ENCODE measurements at places on chromosomes 13 and 19.
A peak's percentile ranks its signal among the peaks of the same experiment; 100 is the strongest.

- no peak for DNase-seq
Observed at GRCh38 chr19:29547361-29547960, 21.7 kb downstream of the VSTM2B start.

DNA sequence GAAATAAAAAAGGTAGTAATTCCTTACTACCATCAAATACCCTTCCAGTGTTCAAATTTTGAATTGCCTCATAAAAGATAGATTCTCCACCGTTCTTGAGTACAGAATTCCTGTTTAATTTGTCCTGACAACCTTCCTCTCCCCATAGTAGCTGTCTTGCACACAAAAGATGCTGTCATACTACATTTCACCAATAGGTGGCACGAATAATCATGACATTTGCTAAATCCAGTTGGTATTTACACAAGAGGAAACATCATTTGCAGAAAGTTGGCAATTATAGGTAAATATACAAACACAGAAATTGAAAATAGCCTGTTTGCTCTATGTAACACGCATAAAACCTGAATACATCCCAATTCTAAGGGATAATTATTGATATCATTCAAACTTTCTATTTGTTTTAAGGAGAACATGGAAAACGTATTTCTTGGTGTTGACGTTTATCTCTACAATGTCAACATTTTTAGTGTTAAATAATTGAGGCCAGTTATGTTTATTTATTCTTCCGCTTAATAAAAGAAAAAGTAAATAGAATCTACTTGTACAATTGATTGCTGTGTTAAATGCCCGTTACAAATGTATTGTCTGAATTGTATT is 58.3 kb upstream of the CLDN10 start:
- DNase-seq = peak; percentile 70

DNA sequence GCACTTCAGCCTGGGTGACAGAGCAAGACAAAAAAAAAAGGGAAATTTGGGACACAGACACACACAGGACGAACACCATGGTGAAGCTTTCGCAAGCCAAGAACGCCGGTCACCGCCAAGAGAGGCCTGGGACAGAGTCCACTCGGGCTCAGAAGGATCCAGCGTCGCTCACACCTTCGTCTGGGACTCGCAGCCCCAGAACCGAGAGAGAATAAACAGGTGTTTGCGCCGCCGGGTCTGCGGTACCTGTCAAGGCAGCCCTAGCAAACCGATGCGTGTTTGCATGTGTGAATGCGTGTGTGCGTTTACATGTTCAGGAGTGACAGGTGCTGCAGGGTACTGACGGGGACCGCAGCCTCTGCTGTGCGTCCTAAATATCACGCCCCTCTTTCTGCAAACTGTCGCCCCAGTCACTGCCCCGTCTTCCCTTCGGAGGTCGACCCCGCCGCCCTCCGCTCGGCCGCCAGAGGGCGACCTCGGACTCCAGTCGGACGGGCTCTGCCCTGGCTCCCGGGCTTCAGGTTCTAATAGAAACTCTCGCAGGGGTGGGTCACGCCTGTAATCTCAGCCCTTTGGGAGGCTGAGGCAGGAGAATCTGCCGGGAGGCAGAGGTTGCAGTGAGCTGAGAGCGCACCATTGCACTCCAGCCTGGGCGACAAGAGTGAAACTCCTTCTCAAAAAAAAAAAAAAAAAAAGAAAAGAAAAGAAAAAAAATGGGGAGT is 11.8 kb upstream of the CSNK1G2 start:
- peak; percentile 75 for DNase-seq

DNA sequence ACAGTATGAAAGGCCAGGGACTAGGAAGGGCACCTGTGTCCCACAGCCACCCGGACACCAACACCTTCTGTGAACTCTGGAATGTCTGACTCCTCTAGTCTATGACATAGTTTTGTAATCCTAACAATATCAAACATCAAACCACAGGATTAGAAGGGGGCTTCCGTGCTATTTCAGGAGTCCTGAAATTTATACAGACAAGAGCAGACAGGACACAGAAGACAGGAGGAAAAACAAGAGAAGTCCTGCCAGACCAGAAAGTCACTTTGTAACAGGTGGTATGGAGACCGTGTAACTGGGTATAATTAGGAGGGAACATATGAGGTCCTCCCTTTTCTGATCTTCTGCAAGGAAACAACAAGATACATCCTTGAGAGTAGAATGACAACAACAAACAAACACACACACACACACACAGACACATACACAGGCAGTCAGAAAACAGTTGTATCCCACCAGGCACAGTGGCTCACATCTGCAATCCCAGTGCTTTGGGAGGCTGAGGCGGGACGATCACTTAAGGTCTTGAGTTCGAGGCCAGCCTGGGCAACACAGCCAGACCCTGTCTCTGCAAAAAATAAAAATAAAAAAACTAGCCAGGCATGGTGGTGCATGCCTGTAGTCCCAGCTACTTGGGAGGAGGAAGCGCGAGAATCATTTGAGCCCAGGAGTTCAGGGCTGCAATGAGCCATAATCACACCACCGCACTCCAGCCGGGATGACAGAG is 13.1 kb downstream of the INSR start:
- no peak for DNase-seq

GRCh38 chr19:4748589-4748988 is 24.9 kb upstream of the DPP9 start:
- peak; percentile 40 for DNase-seq

GRCh38 chr19:37059142-37059541 is 19.1 kb upstream of the ZNF420 start:
- DNase-seq = no peak

- no peak for DNase-seq
Observed at GRCh38 chr13:98978280-98978679, 416 bp upstream of the DOCK9 start.

DNA sequence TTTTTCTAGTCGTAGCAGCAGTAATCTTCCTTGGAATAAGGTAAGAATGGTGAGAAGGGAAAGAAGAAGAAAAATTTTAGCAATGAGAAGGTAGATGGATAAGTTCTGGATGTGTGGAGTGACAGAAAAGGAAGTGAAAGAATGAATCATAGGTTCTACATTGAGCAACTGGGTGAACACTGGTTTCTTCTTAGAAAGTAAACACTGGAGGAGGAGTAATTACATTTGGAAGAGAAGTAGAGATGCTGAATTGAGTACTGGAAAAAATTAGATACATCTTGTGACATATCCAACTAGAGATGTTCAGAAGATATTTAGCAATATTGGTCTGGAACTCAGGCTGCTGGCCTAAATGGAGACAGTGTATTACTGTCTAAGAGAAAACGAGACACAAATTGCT is 148.5 kb downstream of the GPC5 start:
- no peak for DNase-seq

GRCh38 chr13:101520672-101521071 is 68.2 kb downstream of the ITGBL1 start:
- no peak for DNase-seq

DNA sequence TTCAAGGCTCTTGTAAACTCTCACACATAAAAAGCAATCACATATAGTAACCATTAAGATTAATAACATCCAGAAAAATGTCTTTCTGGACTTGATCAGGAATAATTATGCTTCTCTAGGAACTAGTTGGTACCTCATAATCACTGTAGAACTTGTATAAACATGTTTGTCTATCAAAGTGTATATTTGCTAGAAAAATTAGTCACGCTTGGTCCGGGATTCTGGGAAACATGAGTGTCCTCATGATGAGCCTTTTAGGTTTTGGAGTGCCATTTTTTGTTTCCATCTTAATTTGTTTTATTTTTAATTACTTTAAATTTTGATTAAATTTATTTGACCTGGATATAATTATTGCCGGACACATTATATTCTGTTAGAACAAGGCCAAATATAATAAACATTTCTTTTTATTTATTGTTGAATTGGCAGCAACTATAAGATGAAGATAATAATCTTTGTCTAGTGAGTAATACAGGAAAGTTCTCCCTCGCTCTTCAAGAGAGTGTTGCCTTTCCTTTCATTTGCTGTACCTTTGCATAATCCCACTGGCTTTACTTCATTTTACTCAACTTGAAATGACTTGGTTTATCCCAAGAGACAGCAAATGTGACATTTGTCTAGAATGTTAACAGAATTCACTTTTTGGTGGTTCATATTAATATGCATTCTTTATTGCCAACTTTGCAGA is 207.0 kb downstream of the NALCN start:
- no peak for DNase-seq

- DNase-seq = no peak
Observed at GRCh38 chr19:18669883-18670282, 13.6 kb upstream of the CRTC1 start.

DNA sequence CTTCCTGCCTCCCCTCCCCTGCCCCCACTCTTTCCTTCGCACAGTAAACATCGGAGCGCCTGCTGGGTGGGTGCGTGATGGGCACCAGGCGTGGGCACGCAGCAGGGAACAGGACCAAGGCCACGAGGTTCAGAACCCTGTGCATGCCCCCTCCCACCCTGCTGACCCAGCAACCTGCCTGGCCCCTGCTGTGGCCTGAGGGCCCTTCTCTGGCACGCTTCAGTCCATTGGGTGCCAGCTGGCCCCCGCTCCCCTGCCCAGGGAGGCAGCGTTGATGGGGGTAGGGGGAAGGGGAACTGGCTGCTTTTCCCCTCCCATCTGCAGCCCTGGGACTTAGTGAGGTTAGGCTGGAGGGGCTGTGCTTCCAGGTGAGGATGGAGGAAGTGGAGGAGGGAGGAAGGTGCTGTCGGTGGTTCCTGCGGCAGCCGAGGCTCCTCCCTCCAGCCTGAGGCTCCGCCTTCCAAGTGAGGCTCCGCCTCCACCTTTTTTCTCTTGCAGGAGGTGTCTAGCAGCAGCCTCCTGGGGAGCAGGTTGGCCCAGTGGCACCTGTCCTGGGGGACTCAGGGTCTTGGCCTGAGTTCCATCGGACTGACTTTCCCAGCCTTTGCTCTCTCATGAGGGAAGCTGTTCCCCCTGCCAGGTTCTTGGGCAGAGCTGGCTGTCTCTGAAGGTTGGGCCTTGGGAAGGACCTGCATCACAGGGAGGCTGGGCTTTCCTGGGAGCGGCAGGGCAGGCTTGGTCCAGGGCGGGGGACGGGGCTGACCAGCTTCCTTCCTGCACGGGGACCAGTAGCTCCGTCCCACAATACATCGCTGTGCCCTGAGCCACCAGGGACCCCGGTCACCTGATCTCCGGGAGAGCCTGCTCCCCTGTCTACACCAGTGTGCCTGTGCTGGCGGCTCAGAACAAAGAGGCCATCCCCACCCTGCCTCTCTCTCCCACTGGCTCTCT is 7.3 kb downstream of the PIAS4 start:
- no peak for DNase-seq

- no peak for DNase-seq
Observed at GRCh38 chr19:10603873-10604459, 16.9 kb upstream of the AP1M2 start.

DNA sequence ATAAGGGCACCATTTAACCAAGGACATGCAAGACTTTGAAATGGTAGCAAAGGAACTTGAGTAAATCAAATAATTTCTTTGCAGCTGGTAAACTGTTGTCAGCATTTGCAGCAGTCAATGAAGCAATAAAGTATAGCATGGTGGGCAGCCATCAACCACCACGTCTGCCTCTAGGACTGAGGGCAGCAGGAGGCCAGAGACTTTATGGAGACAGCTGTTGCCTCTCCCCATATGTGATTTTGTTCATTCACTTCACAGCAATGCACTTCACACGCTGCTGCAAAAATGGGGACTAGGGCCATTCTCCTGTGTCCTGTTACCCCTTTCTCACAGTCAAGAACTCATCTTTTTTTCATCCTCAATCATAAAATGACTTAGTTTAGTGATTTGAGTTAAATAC is 51.3 kb upstream of the PCDH9 start:
- no peak for DNase-seq

DNA sequence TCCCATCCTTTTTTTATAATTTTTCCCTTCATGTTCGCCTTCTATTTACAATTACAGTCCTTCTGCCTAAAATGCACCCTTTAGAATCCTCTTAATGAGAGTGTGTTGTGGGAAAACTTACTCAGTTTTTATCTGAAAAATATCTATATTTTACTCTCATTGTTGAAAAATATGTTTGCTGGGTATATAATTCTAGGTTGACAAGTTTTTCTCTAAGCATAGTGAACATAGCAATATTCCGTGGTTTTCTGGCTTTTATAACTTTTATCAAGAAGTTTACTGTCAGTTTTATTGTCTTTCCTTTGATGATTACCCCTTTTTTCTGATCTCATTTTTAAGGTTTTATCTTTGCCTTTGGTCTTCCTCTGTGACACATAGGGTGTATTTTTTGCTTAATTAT is 57.3 kb downstream of the UQCRFS1 start:
- no peak for DNase-seq

- peak; percentile 27 for DNase-seq
Observed at GRCh38 chr19:1001538-1002166, 1.4 kb downstream of the GRIN3B start.

- DNase-seq = no peak
Observed at GRCh38 chr13:99506634-99507033, 5.4 kb downstream of the TM9SF2 start.

DNA sequence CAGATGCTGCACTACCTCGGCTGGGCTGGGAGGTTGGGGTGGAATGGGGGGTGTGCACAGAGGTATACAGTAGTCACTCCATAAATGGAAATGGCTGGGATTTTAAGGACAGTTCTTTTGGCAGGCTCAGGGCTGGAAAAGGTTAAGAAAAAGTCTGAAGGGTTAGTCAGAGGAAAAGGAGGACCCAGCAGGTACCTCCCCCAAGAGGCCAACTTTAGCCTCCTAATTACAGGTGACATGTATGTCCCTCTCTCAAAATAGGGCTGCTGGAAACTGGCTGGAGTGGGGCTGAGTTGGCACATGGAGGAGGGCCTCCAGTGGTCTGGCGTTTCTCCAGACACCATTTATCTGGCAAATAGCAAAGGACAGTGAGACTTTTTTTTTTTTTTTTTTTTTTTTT is 994 bp downstream of the CCDC194 start:
- DNase-seq = no peak

DNA sequence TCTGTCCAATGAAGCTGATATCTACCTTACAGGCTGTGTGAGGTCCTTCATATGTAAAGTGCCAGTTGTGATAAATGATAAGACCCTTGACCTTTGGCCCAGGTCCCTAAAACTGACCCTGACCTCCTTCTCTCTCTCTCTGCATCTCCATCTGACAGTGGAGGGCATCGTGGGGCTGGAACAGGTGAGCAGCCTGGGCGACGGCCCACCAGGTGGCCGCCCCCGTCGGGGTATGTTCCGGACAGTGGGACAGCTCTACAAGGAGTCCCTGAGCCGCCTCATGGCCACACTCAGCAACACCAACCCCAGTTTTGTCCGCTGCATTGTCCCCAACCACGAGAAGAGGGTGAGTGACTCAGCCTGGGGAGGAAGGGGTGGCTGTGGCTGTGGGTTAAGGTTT is 53.7 kb downstream of the MYH14 start:
- DNase-seq = no peak

DNA sequence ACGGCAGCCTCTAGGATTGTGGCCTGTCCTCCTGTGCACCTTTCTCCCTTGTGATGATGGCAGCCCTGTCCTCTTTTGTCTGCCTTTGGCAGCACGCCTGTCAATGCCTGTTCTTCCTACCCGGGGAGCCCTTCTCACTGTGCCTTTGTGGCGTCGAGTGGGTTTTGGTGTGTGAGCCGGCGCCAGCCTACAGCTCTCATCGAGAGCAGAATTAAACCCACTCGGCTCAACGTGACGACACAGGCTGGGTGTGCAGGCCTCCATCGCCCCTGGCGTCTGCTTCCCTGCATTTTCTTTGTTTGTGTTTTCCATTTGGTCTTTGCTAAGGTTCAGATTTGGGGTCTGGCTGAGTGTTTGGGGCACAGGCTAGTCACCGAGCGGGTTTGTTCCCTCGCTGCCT is 34.4 kb downstream of the AP1M1 start:
- DNase-seq = no peak

Data from NCI-H774 (cell line).